CD4-positive, alpha-beta T cell (primary cell): ENCODE measurements at places on chromosomes 11 and 22.

- no peak for DNase-seq
Observed at GRCh38 chr22:44436736-44437135, 61.3 kb downstream of the RTL6 start.

DNA sequence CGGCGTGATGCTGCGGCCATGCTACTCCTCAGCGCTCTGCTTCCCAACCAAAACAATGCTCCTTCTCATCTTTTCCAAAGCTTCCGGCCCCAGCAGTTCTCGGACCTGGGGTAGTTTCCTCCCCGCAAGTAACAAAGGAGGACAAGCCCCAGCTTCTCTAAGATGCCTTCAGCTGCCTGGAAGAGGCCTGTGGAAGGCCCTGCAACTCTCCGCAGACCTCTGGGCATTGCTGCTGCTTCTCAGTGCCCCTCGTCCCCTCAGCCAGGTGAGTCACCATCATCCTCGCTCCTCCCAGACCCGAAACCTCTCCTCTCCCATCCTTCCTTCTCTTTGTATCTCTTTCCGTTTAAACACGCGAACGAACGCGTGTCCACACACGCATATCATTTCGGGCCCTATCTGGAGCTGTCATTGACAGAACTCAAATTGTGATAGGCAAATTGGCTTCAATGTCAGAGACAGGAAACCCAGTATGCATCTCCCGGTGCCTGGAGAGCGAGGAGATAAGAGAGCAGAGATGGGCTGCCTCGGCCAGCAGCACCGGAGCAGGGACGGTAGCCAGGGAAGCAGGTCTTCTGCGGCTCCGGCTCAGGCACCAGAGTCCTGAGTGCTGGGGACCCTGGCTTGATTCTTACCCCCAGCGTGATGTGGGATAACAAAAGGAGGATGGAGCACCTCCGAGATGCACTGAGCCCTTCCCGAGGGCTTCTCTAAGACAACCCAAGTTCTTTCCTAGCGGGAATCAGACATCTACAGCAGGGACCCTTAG is 22.0 kb upstream of the JAM3 start:
- DNase-seq: no peak

DNA sequence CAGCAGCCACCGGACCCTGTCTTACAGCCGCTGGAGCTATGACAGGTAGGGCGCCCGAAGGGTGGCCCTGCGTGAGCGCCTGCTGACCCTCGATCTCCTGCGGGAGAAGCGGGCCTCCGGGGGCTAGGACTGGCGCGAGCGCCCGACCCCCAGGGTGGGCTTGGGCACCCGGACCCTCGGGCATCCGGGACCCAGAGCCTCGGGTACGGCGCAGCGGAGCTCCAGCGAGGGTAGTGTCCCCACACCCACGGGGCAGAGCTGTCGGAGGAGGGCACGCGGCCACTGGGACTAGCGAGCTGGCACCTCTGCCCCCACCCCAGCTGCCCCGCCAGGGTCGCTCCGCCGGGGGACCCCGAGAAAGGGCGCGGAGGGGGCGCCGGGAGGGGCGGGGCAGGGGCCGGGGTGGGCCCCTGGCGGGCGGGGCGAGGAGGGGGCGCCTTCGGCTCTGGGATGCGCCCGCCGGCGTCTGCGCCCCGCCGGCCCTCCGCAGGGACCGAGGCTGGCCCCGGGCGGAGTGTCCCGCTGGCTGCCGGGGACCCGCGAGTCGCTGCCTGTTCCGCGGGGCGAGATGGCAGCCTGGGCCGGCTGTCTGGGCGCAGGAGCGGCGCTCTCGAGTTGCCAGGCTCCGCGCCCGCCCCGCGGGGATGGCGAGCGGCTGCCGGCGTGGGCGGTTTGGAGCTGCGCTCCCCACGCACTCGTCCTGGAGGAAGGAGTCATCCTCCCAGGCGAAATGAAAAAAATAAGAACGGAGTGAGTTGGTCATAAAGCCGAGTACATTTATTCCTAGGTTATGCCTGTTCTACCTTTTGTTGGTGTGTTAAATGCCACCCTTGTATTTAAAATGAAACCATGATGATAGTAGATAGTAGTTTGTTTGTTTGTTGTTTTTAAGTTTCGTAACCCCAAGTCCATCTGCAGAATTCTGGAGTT is 32.4 kb downstream of the EIF3F start:
- DNase-seq: no peak

GRCh38 chr22:38348751-38349496 is 31.7 kb upstream of the CSNK1E start:
- no peak for DNase-seq

DNA sequence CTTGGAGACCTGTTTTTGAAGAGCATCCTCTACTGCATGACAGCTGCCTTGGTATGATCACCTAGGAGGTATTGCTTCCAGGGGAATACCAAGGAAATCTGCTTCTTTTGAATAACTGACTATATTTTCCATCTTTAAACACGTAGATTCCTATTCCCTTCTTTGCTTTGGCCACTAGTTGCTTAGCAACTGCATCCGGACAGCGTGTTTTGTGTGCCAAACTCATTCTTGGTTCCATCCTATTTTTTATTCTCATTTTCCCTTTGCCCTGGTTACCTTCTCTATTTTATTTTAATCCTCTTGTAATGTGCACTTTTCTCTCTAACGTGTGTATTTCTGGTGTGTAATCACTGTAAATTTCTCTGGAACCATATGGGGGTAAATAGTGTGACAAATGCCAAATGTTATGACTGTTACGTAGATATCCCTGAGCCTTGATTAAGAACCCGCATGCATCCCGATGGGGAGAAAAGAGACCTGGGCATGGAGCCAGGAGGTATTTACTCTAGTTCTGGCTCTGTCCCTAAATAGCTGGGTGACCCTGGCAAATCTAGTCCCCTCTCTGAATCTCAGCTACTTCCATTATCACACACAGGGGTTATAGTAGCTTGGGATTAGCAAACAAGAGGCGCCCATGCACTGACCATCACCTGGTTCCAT is 241.7 kb downstream of the MIAT start:
- DNase-seq: no peak

GRCh38 chr22:36222887-36223450 is 16.4 kb downstream of the APOL2 start:
- DNase-seq: no peak

DNA sequence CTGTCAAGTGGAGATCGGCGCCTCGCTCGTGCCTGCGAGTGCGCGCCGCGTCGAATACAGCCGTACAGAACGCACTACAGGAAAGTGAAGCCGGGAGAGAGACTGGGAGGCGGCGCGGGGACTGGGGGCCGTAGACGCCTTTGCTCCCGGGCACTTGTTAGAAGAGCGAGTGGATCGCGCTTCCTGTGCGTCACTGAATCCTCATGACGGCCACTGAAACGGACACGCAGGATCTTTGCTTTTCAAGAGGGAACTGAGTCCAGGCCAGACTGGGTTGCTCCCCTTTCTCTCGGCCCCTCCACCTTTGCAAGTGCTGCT is 314 bp downstream of the RIC8A start:
- no peak for DNase-seq

DNA sequence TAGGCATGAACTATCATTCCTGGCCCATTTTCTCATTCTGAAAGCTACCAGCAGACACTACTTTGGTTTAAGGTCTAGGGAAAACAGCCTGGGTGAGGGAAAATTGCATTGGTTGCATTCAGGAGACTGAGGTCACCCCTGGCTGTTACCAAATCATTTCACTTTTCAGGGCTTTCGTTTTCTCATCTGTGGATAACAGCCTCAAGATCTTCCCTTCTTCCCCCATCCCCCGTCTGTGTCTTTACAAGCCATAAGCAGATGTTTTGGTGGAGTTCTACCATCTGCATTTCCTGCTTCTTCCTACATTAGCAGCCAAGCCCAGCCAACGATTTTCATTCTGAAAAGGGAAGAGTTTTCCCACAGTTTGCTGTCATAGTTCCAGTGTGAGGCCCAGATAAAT is 130.4 kb downstream of the HIPK3 start:
- DNase-seq: no peak

DNA sequence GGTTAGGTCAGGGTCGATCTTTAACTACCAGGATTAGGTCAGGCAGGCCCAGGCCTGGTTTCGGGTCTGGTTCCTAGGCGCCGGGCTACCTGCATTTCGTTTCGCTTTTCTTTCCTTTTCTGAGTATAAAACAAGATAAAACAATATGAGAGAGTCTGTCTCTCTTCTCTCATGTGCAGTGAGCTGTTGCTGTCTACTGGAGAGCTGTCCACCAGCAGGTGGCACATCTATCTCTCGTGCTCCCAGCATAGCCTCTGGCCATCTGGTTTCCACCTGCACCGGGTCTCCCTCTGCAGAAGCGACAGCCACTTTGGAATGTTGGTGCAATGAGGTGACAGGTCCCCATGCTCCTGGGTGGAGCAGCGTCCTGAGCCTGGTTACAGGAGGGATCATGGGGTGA is 27.6 kb downstream of the RIBC2 start:
- no peak for DNase-seq

- no peak for DNase-seq
Observed at GRCh38 chr22:43832393-43833265, 20.5 kb upstream of the EFCAB6 start.

GRCh38 chr11:132464003-132464342 is 1068.3 kb downstream of the OPCML start:
- DNase-seq: no peak

DNA sequence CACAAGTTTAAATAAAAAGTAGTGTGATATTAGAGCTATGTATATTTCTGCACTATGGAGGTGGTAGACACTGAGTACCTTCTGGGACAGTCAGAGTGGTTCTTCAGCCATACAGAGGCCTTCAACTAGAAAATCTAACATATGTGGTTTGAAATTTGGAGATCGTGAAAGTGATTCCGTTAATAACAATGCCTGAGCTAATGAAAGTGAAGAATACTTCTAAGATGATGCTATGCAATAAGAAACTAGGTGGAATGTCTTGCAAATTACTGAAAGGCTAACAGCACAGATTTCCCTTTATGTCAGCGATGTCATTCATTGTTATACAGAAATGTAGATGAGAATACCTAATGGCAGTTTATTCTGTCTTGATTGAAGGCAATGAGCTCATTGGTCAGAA is 1984.7 kb upstream of the RAG2 start:
- no peak for DNase-seq

- no peak for DNase-seq
Observed at GRCh38 chr11:67090717-67091116, 28.3 kb upstream of the KDM2A start.

DNA sequence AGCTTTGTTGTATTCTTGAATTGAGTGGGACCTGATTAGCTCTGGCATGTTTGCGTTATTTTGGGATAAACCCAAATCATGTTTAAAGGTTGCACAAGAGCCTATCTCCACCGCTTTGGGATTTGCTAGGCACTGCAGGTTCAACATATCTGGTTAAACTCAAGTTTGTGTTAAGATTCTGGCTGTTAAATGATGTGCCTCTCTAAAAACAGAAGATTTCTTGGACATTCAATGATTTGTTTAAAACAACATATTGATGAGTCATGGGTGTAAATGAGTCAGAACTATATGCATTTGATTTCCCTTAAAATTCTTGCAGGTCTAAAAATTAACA is 67.4 kb downstream of the AMOTL1 start:
- DNase-seq: no peak

- DNase-seq: no peak
Observed at GRCh38 chr11:2481253-2481652, 36.4 kb downstream of the KCNQ1 start.
